Activated CD4-positive, alpha-beta memory T cell treated with anti-CD3 and anti-CD28 coated beads, Interleukin-2, amount 10 ng/mL, durations not matched to agents 7 days and 5 days (primary cell): ENCODE measurements at places on chromosomes 4 and X. TPM values are rescaled to one million over a fixed set of nuclear protein-coding genes. Genes with fewer than 3 reads are reported as not detected.
A peak's percentile ranks its signal among the peaks of the same experiment; 100 is the strongest.

The F8A3 gene
- 0.50 TPM for total RNA-seq

The CHRNA9 gene
- not detected for total RNA-seq

The USP26 gene
- not detected for total RNA-seq

The TRPC5OS gene
- not detected for total RNA-seq

The VEGFC gene
- total RNA-seq = not detected

The SNX25 gene
- 18.0 TPM for total RNA-seq

The PABPC1L2B gene
- not detected for total RNA-seq

DNA sequence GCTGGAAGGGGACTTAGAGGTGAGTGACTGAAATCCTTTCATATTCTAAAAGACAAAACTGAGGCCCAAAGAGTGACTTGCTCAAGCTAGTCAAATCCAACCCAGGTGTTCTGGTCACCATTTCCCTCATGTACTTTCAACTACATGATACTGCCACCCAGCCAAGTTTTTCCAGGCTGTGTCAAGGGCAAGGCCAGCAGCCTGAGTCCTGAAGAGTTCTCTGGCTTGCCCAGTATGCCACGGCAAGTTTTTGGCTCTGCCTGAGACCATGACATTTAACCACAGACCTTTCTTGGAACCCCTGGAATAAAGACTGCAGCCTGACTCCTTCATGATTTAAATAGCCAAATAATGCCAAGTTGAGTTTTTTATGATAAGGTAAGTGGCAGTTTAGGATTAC, 10.7 kb upstream of the TMEM164 start:
- no peak for DNase-seq

- DNase-seq = no peak
These were observed 200.2 kb downstream of the DKK2 start for GRCh38 chr4:106835919-106836318.

GRCh38 chr4:135244696-135245095, 1043.1 kb upstream of the PABPC4L start:
- no peak for DNase-seq

DNA sequence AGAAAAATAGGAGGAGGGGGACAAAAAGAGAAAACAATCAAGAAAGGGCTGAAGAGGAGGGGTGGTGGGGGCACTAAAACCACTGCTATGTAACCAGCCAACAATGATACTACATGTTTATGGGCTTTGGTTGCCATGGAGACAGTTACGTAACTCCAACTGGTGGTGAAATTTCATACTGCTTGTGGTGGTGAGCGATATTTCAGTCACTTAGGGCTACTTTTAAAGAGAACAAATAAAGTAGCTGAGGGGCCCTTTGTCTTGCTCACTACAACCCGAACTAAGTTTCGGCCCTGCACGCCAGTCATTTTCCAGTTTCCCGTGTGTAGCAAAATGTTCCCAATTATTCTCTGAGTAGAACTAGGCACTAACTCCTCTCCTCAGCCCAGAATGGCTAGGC, 275.2 kb upstream of the EDA2R start:
- no peak for DNase-seq

- no peak for DNase-seq
These were observed 47.4 kb upstream of the GPM6B start for GRCh38 chrX:13864264-13864663.

- no peak for DNase-seq
These were observed 631.5 kb downstream of the RAB28 start for GRCh38 chr4:12852338-12853307.

- DNase-seq = no peak
These were observed 83.1 kb upstream of the GYPA start for GRCh38 chr4:144223661-144224060.

DNA sequence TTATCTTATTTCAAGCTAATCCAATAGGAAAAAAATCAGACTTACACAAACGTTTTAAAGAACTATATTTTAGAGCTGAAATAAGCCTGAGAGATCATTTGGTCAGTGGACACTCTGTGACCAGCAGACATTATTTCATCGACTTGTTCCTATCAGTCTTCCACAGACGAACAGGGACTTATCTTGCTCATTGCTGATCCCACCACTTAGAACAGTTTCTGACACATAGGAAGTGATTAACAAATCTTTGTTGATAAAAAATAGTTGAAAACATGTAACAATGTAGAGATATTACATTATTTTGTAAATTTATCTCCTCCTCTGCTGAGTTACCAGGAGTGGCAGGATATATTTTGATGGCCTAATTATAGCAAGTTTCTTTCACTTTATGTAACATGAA, 65.8 kb downstream of the TAPT1 start:
- DNase-seq = no peak

DNA sequence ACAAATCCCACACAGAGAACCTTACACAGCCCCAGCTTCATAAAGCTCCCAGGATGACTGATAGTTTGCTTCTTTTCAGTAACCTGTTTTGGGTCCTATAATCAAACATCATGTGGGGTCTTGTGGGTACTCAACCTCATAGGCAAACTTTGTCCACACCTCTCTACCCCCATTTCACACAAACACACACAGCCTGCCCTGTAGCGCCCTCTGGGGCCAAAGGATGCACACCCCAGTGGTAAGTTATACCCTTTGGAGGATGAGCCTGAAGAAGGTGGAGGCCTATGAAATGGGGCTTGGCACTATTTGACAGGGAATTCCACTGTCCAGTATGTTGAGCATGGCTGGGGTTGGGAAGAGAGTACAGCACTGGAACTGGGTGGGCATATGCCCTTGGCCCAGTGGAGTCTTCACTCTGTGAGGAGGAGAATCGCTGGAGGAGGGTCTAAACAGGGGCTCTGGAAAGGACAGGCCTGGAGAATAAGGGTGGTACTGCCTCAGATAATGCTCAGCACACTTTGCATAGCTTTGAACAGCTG, 30.5 kb upstream of the COL25A1 start:
- no peak for DNase-seq

DNA sequence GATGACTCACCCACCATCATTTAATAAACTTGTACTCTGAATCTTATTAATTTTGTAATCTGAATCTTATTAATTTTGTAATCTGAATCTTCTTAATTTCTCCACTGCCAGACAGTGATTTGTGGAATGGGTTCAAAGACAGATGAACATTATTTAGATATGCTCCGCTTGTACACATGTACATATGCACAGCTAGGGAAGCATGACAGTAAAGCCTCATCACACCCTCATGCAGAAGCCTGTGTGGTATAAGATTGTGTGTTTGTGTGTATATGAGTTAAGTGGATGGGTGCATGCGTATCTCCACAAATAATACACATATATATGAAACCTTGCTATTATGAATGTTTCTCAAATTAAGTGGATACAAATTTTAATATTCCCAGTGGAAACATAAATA, 318.5 kb upstream of the SFRP2 start:
- no peak for DNase-seq

GRCh38 chr4:75779105-75779757, 54.9 kb downstream of the USO1 start:
- DNase-seq = no peak

GRCh38 chrX:33175201-33175600, 36.1 kb downstream of the DMD start:
- no peak for DNase-seq

GRCh38 chrX:17736856-17737709, at the start of gene SCML1:
Gene SCML1 (plus strand): TSS chrX:17737493. CDS start chrX:17744187, 6,694 bp downstream.
- peak; percentile 83 for DNase-seq

DNA sequence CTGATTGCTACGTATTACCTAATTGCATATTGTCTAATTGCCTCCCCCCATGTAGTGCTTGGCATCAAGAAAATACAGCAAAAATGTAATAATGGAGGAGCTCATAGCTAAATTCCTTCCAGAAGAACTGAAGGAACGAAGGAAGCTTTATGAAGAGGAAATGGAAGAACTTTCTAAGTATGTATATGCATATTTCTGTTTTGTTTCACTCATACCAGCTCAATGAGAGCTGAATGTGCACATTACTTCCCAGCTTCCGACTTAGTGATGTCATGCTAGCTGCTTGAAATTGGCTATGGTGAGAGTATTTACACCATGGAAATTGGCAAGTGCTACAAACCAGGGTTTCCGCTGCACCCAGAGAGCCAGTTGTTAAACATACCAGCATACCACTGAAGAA, 34.7 kb downstream of the LONRF3 start:
- DNase-seq = no peak

- no peak for DNase-seq
These were observed 684.0 kb upstream of the MAGEB2 start for GRCh38 chrX:29531336-29531735.

DNA sequence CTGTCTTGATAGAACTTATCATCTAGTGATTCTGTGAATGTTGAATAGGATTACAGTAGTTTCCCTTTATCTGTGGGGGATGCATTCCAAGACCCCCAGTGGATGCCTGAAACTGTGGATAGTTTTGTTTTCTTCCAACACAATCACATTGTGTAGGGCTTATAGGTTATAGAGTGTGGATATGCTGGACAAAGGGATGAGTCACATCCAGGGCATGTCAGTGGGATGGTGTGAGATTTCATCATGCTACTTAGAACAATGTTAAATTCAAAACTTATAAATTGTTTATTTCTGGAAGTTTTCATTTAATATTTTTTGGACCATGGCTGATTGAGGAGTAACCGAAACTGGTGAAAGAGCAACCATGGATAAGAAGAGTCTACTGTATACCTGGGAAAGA, 432.3 kb upstream of the ATOH1 start:
- DNase-seq = no peak

- DNase-seq = peak; percentile 20
These were observed 6.8 kb upstream of the VSIG4 start for GRCh38 chrX:66046612-66047235.

DNA sequence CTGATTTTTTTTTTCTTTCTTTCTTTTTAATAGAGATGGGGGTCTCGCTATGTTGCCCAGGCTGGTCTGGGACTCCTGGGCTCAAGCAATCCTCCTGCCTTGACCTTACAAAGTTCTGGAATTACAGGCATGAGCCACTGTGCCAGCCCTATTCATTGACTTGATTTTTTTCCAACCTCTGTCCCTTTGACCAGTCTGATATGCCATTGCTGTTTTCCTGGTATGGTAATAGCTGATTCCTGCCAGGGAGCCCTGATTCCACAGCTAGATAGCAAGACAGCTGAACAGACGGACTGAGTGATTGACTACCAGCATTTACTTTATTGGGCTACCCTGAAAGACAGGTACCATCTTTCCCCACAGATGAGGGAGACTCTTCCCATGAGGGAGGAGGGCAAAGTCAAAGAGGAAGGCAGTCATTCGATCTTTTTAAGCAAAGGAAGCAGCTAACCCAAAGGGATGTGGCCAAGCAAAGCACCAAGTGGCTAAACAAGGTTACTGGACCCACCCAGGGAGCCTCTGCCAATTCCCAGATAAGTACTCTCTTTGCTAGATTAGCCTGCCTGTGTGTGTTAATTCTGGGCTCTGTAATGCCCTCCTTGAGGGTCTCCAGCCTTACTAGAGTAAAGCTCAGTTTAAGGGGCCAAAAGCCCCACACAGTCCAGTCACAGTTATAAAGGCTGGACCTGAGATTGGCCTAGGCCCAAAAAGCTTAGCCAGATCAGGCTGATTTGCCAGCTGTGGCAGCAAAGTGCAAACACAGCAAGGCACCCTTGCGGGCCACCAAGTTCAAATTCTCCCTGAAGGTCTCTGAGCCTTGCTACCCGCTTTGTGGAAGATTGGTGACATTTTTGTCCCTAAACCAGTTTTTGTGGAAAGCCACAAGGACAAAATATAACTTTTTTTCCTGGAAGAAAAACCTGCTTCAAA, 192.4 kb upstream of the GPC4 start:
- no peak for DNase-seq

- DNase-seq = no peak
These were observed 1607.4 kb downstream of the C4orf33 start for GRCh38 chr4:130703211-130703935.

DNA sequence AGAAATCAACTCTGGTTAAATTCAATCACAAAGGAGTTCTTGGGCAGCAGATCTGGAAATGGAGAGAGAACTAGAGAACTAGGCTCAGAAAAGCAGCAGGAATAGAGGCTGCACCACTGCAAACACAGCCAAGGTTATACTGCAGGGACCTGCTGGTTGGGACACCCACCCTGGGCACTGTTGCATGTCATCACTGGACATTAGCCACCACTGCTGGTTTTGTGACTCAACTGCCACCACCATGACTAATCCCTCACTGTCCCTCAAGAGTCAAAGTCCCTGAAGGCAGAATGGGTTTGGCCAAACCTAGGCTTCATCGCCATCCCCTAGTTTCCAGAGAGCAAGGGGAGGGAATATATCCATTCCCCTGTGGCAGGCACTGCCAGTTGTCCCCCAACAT, 38.1 kb upstream of the IRAK1 start:
- DNase-seq = no peak

- peak; percentile 39 for DNase-seq
These were observed 43.1 kb upstream of the LSM6 start for GRCh38 chr4:146132445-146132844.

DNA sequence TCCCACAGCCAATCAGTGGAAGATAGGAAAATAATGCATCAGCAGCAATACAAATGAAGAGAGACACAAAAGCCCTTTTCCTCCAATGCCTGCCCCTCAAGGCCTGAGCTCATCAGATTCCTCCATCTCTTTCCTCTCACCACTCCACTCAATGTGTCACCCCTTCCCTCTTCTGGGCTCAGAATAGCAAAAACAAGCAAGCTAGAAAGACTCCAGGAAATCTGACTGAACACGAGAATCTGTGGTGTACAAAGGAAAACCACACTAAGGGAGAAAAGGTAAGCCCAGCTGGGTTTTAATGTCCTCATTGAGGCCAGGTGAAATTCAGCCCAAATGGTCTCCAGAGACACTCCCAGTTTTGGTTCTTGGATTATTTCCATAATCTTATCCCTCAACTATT, 46.3 kb downstream of the ARHGEF9 start:
- DNase-seq = no peak

GRCh38 chrX:56797574-56798338, 68.7 kb downstream of the NBDY start:
- DNase-seq = no peak

- DNase-seq = no peak
These were observed 161.5 kb upstream of the SFRP2 start for GRCh38 chr4:153950100-153950979.

GRCh38 chr4:98516042-98516440, 142.4 kb downstream of the TSPAN5 start:
- DNase-seq = no peak

DNA sequence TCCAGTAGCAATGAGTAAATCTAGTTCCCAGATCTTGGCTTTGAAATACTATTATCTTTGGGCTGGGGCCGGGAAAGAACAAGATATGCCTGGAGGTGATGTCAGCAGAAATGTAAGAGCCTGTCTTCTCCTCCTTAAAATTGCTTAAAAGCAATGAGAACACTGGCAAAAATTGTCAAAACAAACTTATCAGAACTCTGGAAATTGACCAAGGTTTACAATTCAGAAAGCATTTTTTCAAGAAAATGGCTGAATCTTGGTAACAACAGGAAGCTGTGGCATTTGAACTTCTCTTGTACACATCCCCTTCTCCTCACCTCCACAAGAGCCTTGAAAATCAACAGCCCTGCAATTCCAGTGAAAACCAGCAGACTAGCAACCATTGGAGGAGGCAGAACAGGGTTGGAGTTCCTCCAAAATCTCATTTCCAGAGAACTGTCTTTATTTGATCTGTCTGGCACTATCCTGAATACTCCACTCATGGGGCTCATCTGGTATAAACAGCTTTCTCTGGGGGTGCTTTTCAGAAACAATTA, 13.5 kb downstream of the TIMP1 start:
- no peak for DNase-seq

- DNase-seq = peak; percentile 26
These were observed 114.3 kb upstream of the TEX13C start for GRCh38 chrX:125205133-125205917.
